Smooth muscle cell of the pulmonary artery (primary cell): ENCODE measurements at places on chromosomes 6 and 20. TPM values are rescaled to one million over a fixed set of nuclear protein-coding genes. Genes with fewer than 3 reads are reported as not detected.

PNLDC1 gene
- total RNA-seq = 0.07 and 0.20 TPM in 2 replicates

VWA7 gene
- 0.26 and 0.46 TPM in 2 replicates for total RNA-seq

HECA gene
- total RNA-seq = 13.4 and 26.5 TPM in 2 replicates

RIPOR2 gene
- 0.40 and 2.9 TPM in 2 replicates for total RNA-seq

PNPLA1 gene
- total RNA-seq = 0.03 and 0.07 TPM in 2 replicates
